ENCODE measurements at places on chromosomes 13 and 19. TPM values are rescaled to one million over a fixed set of nuclear protein-coding genes. Genes with fewer than 3 reads are reported as not detected.

DNA sequence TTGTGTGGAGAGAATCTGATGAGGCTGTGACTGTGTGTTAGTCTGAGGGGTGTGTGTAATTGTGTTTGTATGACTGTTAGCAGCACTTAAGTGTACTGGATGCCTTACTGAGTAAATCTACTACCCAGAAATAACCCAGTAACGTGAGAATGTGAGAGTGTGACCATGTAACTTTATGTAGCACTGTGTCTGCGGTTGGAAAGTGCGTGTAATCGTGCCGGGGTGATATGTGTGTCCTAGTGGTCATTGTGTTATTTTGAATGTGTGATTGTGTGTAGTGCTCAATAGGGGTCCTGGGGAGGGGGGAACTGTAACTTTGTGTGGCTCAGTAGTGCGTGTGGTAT is 550 bp downstream of the ZNF383 start:
- no peak for DNase-seq
- H3K36me3 ChIP-seq, result peaks cover 7% of the 10 kb centered on the region
- no peaks in the 10 kb centered on the region for H3K27me3 ChIP-seq
- H3K4me3 ChIP-seq, result peak overlapping the region; percentile 92
- peaks cover 6% of the 10 kb centered on the region for H3K4me1 ChIP-seq
- peak overlapping the region; percentile 97 for H3K27ac ChIP-seq

DNA sequence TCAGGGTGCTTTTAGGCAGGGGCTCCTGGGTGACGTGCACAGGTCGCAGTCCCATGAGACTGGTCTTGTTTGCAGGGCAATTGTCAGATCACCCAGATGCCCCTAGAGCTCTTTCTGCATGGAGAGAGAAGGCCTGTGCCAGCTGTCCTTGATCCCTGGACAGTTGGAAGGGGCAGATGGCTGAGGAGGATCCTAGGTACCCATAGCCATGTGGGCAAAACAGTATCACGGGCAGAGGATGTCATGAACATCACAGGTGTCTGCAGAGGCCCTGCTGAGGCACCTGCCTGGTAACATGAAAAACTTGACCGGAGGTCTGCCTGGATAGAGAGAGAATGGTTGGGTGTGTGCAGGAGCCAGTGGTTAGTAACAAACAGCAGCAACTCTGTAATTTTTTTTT is 99.3 kb downstream of the ZNF536 start:
- H3K27ac ChIP-seq, result no peak overlapping the region
- no peak for DNase-seq
- no peaks in the 10 kb centered on the region for H3K4me1 ChIP-seq
- no peaks in the 10 kb centered on the region for H3K36me3 ChIP-seq

- H3K27ac ChIP-seq, result no peak overlapping the region
- no peak overlapping the region for H3K4me3 ChIP-seq
- no peaks in the 10 kb centered on the region for H3K4me1 ChIP-seq
- no peaks in the 10 kb centered on the region for H3K27me3 ChIP-seq
- no peaks in the 10 kb centered on the region for H3K36me3 ChIP-seq
- no peak for DNase-seq
These were observed 63.9 kb downstream of the DACH1 start for GRCh38 chr13:71803066-71803465.

- no peaks in the 10 kb centered on the region for H3K36me3 ChIP-seq
- no peak overlapping the region for H3K4me3 ChIP-seq
- H3K4me1 ChIP-seq, result no peaks in the 10 kb centered on the region
These were observed 21.7 kb downstream of the ZIC5 start for GRCh38 chr13:99949679-99950413.

DNA sequence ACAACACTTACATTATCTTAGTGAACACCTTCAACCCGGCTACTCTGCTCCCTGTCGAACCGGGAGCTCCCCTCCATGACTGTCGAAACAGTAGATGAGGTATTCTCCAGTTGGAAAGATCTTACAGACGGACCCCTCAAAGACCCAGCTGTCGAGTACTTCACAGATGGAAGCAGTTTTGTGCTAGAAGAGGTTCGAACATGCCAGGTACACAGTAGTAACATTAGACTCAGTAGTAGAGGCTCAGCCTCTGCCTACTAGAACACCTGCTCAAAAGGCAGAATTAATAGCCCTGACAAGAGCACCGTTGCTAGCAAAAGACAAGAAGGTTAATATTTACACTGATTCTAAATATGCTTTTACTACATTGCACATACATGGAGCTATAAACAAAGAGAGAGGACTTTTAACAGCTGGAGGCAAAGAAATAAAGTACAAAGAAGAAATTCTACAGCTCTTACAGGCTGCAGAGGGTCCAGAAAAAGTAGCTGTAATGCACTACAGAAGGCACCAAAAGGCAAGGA is 13.6 kb upstream of the SLC15A1 start:
- no peak overlapping the region for H3K27ac ChIP-seq
- DNase-seq, result no peak
- H3K4me1 ChIP-seq, result no peaks in the 10 kb centered on the region
- H3K4me3 ChIP-seq, result no peak overlapping the region
- no peaks in the 10 kb centered on the region for H3K27me3 ChIP-seq

GRCh38 chr19:46546194-46546896 is 50.7 kb upstream of the PNMA8B start:
- H3K27me3 ChIP-seq, result no peaks in the 10 kb centered on the region
- DNase-seq, result peak; percentile 71

- H3K36me3 ChIP-seq, result no peaks in the 10 kb centered on the region
- H3K4me3 ChIP-seq, result peak overlapping the region; percentile 73
- peak overlapping the region; percentile 87 for H3K27ac ChIP-seq
- peak; percentile 55 for DNase-seq
- no peaks in the 10 kb centered on the region for H3K27me3 ChIP-seq
These were observed 1.1 kb upstream of the MRPL34 start for GRCh38 chr19:17304386-17305215.

DNA sequence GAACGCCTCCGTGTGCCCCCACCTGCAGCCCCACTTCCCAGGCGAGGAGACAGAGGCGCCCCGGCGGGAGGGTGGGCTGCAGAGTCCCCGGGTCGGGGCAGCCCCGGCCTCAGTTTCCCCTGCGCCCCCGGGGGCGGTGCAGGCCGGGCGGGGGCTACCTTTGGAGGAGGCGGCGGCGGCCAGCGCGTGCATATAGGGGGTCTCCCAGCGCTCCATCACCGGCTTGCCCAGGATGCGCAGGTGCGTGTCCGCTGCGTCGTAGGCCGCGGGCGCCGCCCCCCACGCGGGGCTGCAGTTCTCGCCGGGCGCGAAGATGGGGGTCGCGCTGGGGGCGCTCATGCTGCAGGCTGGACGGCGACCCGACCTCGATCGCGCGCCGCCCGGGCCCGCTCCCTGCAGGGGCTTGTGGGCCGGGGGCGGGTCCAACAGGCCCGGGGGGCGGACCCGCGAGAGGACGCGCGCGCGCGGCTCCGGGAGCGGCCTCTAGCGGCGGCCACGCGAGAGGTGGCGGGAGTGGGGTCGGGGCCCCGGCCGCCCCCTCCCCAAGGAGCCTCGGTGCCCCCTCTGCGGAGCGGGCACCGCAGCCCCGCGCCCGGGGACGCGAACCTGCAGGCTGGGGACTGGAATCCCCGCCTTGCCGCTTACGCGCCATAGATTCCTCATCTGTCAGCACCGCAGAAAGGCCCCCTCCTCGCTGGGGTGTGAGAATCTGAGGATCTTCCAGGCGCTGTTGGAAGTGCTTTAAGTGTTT is at the start of gene GAMT:
Gene GAMT, minus strand, starts transcription at position 405 of the 751 bp plus-strand sequence. Its CDS starts 66 bp downstream, at position 339.
- H3K27ac ChIP-seq, result peak within 1 kb of the TSS; percentile 74
- no peak for DNase-seq
- H3K4me1 ChIP-seq, result peaks cover 7% of the 10 kb centered on the region
- H3K27me3 ChIP-seq, result no peaks in the 10 kb centered on the region
- H3K4me3 ChIP-seq, result peak within 1 kb of the TSS; percentile 90
- no peaks in the 10 kb centered on the region for H3K36me3 ChIP-seq

GRCh38 chr19:5563935-5564612 is 3.7 kb downstream of the TINCR start:
- H3K27me3 ChIP-seq, result no peaks in the 10 kb centered on the region
- H3K4me1 ChIP-seq, result no peaks in the 10 kb centered on the region
- no peak for DNase-seq
- H3K36me3 ChIP-seq, result no peaks in the 10 kb centered on the region
- no peak overlapping the region for H3K4me3 ChIP-seq

GRCh38 chr13:112983042-112983305 is 14.0 kb downstream of the MCF2L start:
- no peak overlapping the region for H3K4me3 ChIP-seq
- DNase-seq, result no peak
- H3K27me3 ChIP-seq, result no peaks in the 10 kb centered on the region

DNA sequence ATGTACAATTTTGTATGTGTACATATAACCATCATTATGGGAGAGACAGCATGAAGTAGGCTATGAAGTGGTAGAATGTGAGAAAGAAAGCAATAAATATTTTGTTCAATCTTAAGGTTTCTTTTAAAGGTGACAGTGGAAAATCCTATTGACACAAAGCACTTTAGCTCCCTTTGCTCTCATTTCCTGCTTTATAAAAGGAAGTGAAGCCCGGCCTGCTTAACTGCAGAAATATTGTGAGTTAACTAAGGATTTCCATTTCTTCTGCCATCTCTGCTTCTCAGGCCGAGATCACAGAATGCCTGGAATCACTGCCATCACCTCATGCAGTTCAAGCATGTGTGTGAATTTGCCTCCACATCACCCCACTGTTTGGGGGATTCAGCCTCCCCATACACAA is 83.5 kb downstream of the FRY start:
- no peaks in the 10 kb centered on the region for H3K27me3 ChIP-seq
- no peak overlapping the region for H3K27ac ChIP-seq
- DNase-seq, result no peak
- peaks cover 19% of the 10 kb centered on the region for H3K4me1 ChIP-seq
- H3K36me3 ChIP-seq, result no peaks in the 10 kb centered on the region
- H3K4me3 ChIP-seq, result no peak overlapping the region

- no peak overlapping the region for H3K27ac ChIP-seq
- no peaks in the 10 kb centered on the region for H3K36me3 ChIP-seq
- H3K4me3 ChIP-seq, result no peak overlapping the region
- H3K4me1 ChIP-seq, result no peaks in the 10 kb centered on the region
- DNase-seq, result no peak
These were observed 19.5 kb downstream of the NUFIP1 start for GRCh38 chr13:44969551-44970484.

DNA sequence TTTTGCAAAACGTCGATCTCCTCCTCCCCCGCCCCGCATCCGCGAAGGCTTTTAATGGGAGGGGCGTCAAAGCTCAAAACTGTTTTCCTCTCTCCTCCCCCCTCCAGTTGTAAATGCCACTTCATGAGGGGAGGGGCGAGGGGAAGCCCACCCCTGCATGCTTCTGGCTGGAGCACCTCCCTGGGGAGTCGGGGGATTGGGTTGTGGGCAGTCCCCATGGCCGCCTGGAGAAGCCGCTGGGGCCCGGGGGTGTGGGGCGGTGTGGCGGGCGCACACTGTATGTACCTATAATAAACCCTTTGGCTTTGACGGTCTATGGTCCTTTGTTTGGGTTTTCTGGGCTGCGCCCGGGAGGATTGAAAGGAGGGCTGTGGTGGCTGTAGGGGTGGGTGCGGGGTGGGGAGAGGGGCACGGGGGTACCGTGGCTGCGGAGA is 505 bp upstream of the SHKBP1 start:
- H3K27ac ChIP-seq, result no peak overlapping the region
- H3K4me1 ChIP-seq, result no peaks in the 10 kb centered on the region
- peaks cover 10% of the 10 kb centered on the region for H3K36me3 ChIP-seq

- H3K36me3 ChIP-seq, result no peaks in the 10 kb centered on the region
- H3K27me3 ChIP-seq, result no peaks in the 10 kb centered on the region
- H3K4me1 ChIP-seq, result no peaks in the 10 kb centered on the region
- no peak for DNase-seq
- peak overlapping the region; percentile 65 for H3K27ac ChIP-seq
These were observed 18.4 kb downstream of the SBNO2 start for GRCh38 chr19:1155352-1156304.

- no peaks in the 10 kb centered on the region for H3K27me3 ChIP-seq
- DNase-seq, result no peak
- no peaks in the 10 kb centered on the region for H3K4me1 ChIP-seq
- no peak overlapping the region for H3K27ac ChIP-seq
- no peak overlapping the region for H3K4me3 ChIP-seq
These were observed 191.9 kb upstream of the UBL3 start for GRCh38 chr13:30042272-30042671.

GRCh38 chr13:107842562-107843180 is 372.7 kb downstream of the LIG4 start:
- no peak overlapping the region for H3K27ac ChIP-seq
- no peaks in the 10 kb centered on the region for H3K4me1 ChIP-seq
- no peak overlapping the region for H3K4me3 ChIP-seq
- no peaks in the 10 kb centered on the region for H3K27me3 ChIP-seq
- no peaks in the 10 kb centered on the region for H3K36me3 ChIP-seq

GRCh38 chr19:38506375-38506722 is 72.9 kb downstream of the RYR1 start:
- H3K4me3 ChIP-seq, result no peak overlapping the region
- no peaks in the 10 kb centered on the region for H3K36me3 ChIP-seq
- no peaks in the 10 kb centered on the region for H3K4me1 ChIP-seq
- no peak for DNase-seq
- no peaks in the 10 kb centered on the region for H3K27me3 ChIP-seq

- H3K27ac ChIP-seq, result no peak overlapping the region
- H3K36me3 ChIP-seq, result no peaks in the 10 kb centered on the region
- H3K27me3 ChIP-seq, result no peaks in the 10 kb centered on the region
- H3K4me3 ChIP-seq, result no peak overlapping the region
- DNase-seq, result no peak
- no peaks in the 10 kb centered on the region for H3K4me1 ChIP-seq
These were observed 10.7 kb upstream of the FLT1 start for GRCh38 chr13:28505543-28506135.

GRCh38 chr19:17346109-17346671 is 8.8 kb downstream of the GTPBP3 start:
- H3K4me1 ChIP-seq, result no peaks in the 10 kb centered on the region
- H3K27ac ChIP-seq, result no peak overlapping the region
- no peaks in the 10 kb centered on the region for H3K27me3 ChIP-seq
- DNase-seq, result peak; percentile 74
- no peaks in the 10 kb centered on the region for H3K36me3 ChIP-seq

- H3K36me3 ChIP-seq, result no peaks in the 10 kb centered on the region
- DNase-seq, result no peak
- no peaks in the 10 kb centered on the region for H3K4me1 ChIP-seq
- H3K27ac ChIP-seq, result no peak overlapping the region
These were observed 72.9 kb upstream of the UQCRFS1 start for GRCh38 chr19:29285878-29286277.

DNA sequence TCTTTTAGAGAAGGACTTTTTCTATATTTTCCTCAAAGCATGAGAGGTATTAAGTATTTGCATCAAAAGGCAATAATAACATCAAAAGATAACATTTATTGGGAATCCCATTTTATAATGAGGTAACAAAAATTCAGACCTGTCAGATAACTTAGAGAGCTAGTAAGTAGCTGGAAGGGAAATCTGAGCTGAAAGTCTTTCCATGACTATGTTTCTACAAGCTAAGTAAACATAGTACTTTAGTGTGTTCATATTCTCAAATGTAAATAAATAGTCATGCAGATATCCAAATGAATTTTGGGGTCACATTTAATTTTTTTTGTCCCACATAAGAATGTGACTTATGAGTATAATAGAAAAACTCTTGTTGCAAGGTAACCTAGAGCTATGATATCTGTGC is 87.3 kb upstream of the FBXL3 start:
- no peak overlapping the region for H3K4me3 ChIP-seq
- H3K27ac ChIP-seq, result no peak overlapping the region
- H3K36me3 ChIP-seq, result no peaks in the 10 kb centered on the region

GRCh38 chr19:4368128-4368820 is 24.9 kb downstream of the MPND start:
- DNase-seq, result peak; percentile 17
- peaks cover 7% of the 10 kb centered on the region for H3K4me1 ChIP-seq
- no peaks in the 10 kb centered on the region for H3K27me3 ChIP-seq

Gene CEACAM16
- total RNA-seq, result 0.24 TPM

Gene PCSK4
- 1.5 TPM for total RNA-seq

Gene TTC9B
- not detected for total RNA-seq

Gene CEACAM5
- total RNA-seq, result not detected

Gene B3GNT8
- 1.1 TPM for total RNA-seq

Gene FAAP24
- total RNA-seq, result 0.37 TPM

Gene OVOL3
- total RNA-seq, result not detected

Gene FGF9
- 0.35 TPM for total RNA-seq

Gene RNF113B
- not detected for total RNA-seq

All from pancreas (tissue), 10 donors.